Stimulated activated CD4-positive, alpha-beta T cell treated with anti-CD3 and anti-CD28 coated beads, Interleukin-2, amount 100 ng/mL, for 4 hours (primary cell): ENCODE measurements at places on chromosomes 2 and 18.

DNA sequence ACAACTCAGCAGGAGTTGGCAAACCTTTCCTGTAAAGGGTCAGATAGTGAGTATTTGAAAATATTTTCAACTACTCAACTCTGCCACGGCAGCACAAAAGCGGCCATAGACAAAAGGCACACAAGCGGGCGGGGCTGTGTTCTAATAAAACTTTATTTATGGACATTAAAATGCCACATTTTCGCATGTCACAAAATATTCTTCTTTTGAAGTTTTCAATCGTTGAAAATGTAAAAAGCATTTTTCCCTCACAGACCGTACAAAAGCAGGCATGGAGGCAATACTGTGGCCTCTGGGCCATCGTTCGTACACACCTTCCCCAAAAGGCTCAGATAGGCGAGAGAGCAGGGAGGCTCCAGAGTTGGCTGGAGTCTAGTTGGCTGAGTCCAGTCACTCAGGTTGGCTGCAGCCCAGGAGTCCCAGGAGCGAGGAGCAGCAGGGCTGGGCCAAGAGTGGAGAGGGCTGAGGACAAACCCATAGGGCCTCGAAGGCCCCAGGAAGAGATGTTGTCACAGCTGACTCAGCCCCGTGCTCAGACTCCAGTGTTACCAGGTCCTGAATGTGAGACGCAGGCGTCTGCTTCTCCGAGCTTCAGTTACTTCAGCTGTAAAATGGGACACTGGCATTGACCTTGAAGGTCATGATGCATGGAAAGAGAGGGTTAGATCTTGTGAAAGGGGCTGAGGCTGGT lies 42.5 kb downstream of the SDC1 start:
- DNase-seq: no peak

DNA sequence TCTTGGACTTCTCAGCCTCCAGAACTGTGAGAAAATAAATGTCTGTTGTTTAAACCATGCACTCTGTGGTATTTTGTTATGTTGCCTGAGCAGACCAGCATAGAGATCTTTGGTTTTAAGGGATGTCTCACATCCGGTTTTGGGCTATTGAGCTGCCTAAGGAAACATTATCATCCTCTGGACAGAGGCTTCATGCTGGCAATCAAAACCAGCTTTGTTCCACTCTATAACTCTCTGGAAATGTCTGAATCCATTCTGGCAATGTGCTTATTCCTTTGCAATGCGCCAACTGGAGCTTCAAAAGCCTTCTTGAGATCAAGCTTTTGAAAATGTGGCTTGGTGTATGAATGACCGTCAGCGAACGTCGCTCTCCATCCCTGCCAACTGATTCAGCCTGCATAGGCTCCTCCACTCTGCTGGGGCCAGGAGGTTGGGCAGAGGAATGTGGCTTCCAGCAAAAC lies 183.6 kb upstream of the MGAT5 start:
- DNase-seq: no peak

- no peak for DNase-seq
These were observed 347.3 kb upstream of the HNRNPA3 start for GRCh38 chr2:176865336-176865735.

DNA sequence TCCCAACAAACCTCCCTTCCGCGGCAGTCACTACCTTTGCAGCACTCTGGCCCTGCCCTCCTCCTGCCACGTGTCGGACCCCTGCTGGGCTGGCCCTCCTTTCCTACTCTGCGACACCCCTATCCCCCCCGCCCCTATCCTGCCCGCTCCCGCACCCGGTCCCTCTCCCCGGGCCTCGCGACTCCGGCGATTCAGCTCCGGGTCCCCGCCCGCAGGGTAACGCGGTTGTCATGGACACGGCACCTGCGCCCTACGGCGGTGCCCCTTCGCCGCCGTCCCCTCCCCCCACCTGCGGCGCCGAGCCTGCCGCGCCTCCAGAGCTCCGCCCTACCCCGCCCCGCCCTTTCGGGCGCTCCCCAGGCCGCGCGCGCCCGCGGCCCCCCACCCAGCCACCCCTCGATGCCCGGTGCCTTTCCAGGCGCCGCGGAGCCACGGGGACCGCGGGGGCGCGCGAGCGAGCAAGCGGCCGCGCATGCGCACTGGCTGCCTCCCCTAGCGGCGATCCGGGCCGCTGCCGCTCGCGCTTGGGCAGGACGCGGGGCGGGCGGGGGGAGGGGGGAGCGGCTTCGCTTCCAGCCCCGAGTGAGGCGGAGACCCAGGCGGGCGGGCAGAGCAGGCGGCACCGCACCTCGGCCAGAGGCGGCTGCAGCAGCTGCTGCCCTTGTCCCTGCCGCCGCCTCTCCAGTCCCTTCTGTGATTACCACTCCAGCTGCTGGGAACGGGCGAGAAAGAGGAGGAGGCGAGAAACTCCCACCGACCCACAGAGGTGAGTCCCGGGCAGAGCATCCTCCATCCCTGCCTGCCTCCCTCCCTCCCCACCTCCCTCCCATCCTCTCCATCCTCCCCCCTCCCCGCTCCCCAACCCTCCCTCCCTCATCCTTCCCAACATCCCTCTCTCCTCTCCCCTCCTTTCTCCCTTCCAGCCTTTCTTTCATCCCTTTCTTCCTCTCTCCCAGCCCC lies at the start of gene CTNNA2:
TSS of gene CTNNA2 (plus strand) at position 610 of the 960 bp plus-strand sequence.
- no peak for DNase-seq

DNA sequence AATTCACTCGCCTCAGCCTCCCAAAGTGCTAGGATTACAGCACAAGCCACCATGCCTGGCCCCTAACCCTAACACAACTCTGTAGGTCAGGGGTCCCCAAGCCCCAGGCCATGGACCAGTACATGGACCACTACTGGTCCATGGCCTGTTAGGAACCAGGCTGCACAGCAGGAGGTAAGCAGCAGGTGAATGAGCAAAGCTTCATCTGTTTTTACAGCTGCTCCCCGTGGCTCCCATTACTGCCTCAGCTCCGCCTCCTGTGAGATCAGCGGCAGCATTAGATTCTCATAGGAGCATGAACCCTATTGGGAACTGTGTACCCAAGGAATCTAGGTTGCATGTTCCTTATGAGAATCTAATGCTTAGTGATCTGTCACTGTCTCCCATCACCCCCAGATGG lies 201.7 kb downstream of the NRP2 start:
- DNase-seq: no peak

DNA sequence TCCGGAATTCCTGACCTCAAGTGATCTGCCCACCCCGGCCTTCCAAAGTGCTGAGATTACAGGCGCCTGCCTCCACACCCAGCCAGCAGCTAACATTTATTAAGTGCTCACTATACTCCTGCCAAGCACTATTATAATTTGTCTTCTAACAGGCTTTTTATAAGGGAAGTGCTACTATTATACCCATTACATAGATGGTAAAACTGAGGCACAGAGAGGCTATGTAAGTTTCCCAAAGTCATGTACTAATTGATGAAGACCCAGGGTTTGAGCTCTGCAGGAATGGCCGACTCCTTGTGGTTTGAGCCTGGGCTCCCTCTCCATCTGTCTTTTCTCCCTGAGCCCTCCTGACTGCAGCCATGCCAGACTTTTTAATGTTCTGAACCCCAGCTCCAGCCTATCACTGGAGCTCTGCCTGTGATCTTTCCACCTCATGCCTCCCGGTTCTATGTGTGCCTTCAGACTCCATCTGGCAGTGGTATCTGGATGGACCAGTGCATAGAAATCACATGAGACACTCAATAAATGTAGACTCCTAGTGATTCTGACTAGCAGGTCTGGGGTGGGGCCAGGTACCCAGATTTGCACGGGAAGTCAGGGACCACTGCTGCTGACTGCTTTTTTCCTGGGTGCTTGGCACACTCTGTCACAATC lies 197.1 kb downstream of the NEDD4L start:
- no peak for DNase-seq

- no peak for DNase-seq
These were observed 48.3 kb downstream of the RFTN2 start for GRCh38 chr2:197626965-197627625.
